ENCODE measurements at places on chromosomes 4 and X.

- no peak for DNase-seq
- no peaks in the 10 kb centered on the region for H3K36me3 ChIP-seq
- no peak overlapping the region for H3K4me3 ChIP-seq
- no peak overlapping the region for H3K27ac ChIP-seq
- H3K4me1 ChIP-seq = no peaks in the 10 kb centered on the region
- no peaks in the 10 kb centered on the region for H3K27me3 ChIP-seq
These were observed 21.0 kb upstream of the DOCK11 start for GRCh38 chrX:118474586-118474985.

GRCh38 chr4:16205298-16206164 lies 20.7 kb downstream of the TAPT1 start:
- no peak overlapping the region for H3K4me3 ChIP-seq
- peaks cover 5% of the 10 kb centered on the region for H3K4me1 ChIP-seq
- no peak for DNase-seq
- peaks cover 2% of the 10 kb centered on the region for H3K36me3 ChIP-seq
- H3K27me3 ChIP-seq = no peaks in the 10 kb centered on the region

DNA sequence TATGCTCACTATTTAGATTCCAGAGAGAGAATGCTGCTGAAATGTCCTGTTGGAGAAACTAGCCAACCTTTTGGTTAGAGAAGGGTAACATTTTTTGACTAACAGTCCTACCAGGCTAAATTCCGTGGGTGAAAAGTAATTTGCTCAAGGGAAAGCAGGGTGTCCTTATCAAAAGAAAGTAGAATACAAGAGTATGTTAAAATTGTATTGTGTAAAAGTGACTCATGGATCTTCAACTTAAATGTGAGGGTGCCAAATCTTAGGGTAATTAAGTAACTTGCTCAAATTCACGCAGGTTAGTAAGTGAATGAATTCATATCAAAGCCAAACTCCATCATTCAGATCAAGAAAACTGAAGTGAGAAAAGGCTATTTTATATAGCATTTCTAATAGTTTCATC lies 81.7 kb downstream of the PCDH7 start:
- no peak for DNase-seq
- H3K4me1 ChIP-seq = peaks cover 6% of the 10 kb centered on the region
- H3K27me3 ChIP-seq = no peaks in the 10 kb centered on the region
- H3K36me3 ChIP-seq = no peaks in the 10 kb centered on the region

DNA sequence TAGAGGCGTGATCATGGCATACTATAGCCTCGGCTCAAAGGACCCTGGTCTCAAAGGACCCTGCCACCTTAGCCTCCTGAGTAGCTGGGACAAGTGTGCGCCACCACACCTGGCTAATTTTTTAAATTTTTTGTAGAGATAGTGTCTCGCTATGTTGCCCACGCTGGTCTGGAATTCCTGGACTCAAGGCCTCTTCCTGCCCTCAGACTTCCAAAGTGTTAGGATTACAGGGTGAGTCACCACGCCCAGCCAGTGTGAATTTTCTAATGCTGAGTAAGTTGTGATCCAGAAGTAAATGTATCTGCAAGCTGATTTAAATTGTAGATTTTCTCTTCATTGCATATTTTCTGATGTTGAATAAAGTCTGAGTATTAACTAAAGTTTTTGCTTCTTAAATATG lies 2.6 kb upstream of the ZNF674 start:
- H3K4me1 ChIP-seq = no peaks in the 10 kb centered on the region
- DNase-seq = no peak
- H3K27ac ChIP-seq = no peak overlapping the region
- no peaks in the 10 kb centered on the region for H3K27me3 ChIP-seq

DNA sequence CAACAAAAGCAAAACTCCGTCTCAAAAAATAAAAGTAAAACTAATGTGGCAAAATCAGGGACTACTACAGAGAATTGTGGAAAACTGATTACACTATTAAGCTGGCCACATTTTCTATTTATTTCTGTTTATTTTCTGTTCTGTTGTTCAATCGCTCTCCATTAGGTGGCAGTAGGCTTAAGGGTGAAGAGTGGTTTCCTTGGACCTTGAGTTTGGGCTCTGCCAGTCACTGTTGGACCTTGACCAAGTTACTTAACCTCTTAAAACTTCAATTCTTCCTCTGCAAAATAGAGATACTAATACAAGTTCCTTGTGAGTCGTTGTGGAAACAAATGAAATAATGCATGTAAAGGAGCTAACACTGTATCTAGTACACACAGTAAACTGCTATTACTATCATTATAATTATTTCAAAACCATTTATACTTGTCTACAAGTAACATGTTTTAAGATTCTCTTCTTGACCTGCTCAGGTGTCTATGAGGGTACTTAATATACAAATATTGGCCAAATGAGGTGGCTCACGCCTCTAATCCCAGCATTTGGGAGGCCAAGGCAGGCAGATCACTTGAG lies 15.2 kb downstream of the HSD17B11 start:
- H3K36me3 ChIP-seq = no peaks in the 10 kb centered on the region
- H3K4me1 ChIP-seq = no peaks in the 10 kb centered on the region
- H3K27me3 ChIP-seq = no peaks in the 10 kb centered on the region
- H3K27ac ChIP-seq = no peak overlapping the region
- DNase-seq = no peak

GRCh38 chr4:137961051-137961438 lies 281.1 kb downstream of the SLC7A11 start:
- H3K4me3 ChIP-seq = no peak overlapping the region
- H3K36me3 ChIP-seq = no peaks in the 10 kb centered on the region
- H3K27me3 ChIP-seq = no peaks in the 10 kb centered on the region

GRCh38 chr4:82865592-82865991 lies 25.4 kb downstream of the SEC31A start:
- DNase-seq = no peak
- peaks cover 3% of the 10 kb centered on the region for H3K36me3 ChIP-seq
- no peaks in the 10 kb centered on the region for H3K27me3 ChIP-seq
- no peak overlapping the region for H3K27ac ChIP-seq

- DNase-seq = no peak
- H3K27ac ChIP-seq = no peak overlapping the region
- H3K4me3 ChIP-seq = no peak overlapping the region
- H3K27me3 ChIP-seq = no peaks in the 10 kb centered on the region
- H3K36me3 ChIP-seq = no peaks in the 10 kb centered on the region
- H3K4me1 ChIP-seq = no peaks in the 10 kb centered on the region
These were observed 37.4 kb downstream of the GPC3 start for GRCh38 chrX:133947996-133948395.
